A549 treated with AZD2906 at 1 μM for 4 hours (cell line): ENCODE measurements at places on chromosomes 12 and 14. TPM values are rescaled to one million over a fixed set of nuclear protein-coding genes. Genes with fewer than 3 reads are reported as not detected.

The SIX6 gene
- not detected in 5 replicates for total RNA-seq

The SCAF11 gene
- 39.0 to 54.9 TPM (median 42.2 TPM) in 5 replicates for total RNA-seq

The C12orf54 gene
- not detected in 5 replicates for total RNA-seq

The PTPRQ gene
- total RNA-seq, result 0.01 to 0.03 TPM (median 0.02 TPM) in 4 of 5 replicates, not detected in the other

The TUNAR gene
- 0.04 TPM in 1 of 5 replicates, not detected in the others for total RNA-seq

The BATF gene
- 0.11 TPM in 1 of 5 replicates, not detected in the others for total RNA-seq

The OSBPL8 gene
- total RNA-seq, result 11.5 to 19.0 TPM (median 17.7 TPM) in 5 replicates

The CCDC38 gene
- total RNA-seq, result 0.06 to 0.13 TPM (median 0.10 TPM) in 5 replicates

The ERG28 gene
- 13.1 to 16.6 TPM (median 15.5 TPM) in 5 replicates for total RNA-seq

The CDK4 gene
- 240 to 276 TPM (median 248 TPM) in 5 replicates for total RNA-seq
